ENCODE measurements at places on chromosomes 12 and 14.

DNA sequence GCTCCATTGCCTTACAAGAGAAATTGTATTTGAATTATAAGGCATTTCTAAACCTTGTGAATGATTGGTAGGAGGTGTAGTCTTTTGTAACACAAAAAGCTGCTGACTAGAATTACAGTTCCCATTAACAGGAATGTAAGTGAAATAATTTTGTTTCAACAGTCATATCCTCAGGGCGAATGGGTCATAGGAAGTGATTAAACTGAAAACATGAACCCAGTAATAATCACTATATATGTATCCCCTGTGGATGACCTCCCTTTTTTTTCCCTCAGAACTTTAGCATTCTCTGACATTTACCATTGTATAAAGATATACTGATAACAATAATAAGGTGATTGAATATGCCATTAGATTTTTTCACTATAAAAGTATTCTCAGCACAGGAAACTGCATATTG, 312.3 kb downstream of the ATP23 start:
- no peak for DNase-seq

GRCh38 chr12:18655351-18655750, 82.5 kb downstream of the PLCZ1 start:
- no peak for DNase-seq

DNA sequence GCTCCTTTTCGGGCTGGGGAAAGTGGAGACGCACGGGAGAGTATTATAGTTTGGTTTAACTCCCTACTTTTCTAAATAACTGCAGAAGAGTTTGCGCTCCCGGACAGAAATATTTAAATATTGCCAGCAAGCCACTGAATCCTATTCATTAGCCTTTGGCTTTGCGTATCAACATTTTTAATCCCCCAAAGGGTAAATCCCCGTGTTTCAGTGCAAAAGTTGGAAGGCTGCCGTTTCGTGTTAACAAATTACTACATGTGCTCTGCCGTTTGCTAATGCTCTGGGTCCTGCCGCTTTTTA, 372 bp upstream of the DPF3 start:
- DNase-seq: no peak

GRCh38 chr12:111444314-111444924, 38.7 kb downstream of the SH2B3 start:
- no peak for DNase-seq

- DNase-seq: no peak
These were observed 72.1 kb upstream of the RTL1 start for GRCh38 chr14:100975671-100976070.

DNA sequence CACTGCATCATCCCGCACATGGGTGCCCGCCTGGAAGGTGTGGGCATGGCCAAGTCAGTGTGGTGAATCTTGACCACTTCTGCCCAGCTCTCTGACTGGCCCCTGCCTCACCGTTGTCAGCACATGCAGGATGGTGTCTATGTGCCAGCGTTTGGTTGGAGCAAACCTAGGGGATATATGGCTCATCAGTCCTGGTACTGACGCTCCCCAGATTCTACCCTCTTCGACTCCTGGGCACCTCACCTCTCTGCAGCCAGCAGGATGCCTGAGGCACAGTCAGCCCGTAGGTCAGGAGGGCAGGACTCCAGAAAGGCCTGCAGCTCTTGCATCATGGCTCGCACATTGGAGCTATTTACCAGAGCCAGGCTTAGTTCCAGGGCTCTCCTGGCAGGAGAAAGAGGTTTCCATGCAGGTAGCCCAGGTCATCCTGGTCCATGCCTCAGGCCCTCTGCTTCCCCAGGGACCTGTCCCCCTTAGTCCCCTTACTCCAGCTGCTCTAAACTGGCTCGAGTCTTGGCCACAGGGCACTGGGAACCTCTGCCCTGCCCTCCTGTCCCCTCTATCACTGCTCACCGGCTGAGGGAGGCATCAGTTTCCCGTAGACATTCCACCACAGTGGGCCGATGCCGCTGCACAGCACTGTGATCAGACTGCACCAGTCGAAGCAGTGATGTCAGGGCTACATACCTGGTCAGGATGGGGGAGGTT, 4.0 kb downstream of the AP1G2 start:
- DNase-seq: no peak

DNA sequence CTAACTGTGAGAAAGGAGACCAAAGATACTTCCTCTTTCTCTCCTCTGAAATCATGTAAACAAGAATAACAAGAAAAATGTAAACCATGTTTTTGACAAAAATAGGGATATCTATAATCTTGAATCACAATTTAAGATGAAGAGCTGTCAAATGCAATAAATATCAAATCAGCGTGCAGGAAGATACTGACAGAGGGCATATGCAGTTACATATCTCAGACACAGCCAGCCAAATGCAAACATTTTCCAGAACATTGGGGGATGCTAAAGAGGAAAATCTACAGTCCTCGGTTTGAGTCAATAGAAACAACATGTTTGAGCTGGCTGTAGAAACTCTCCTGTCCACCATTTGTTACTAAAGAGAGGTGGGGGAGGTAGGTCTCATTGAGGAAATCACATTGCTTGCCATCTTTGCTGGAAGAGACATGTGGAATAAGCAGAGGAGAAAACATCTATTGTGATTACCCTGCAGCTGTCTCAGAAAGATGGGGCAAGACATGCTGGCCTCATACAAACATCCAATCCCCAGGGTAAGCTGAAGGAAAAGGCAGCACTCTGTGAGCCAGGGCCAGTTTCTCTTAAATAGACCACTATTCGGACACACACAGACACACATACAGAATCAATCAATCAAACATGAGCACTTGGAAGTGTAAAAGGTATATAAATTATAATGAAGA, 43.5 kb downstream of the CNTN1 start:
- DNase-seq: no peak

GRCh38 chr12:42196723-42197603, 41.1 kb downstream of the YAF2 start:
- DNase-seq: no peak

DNA sequence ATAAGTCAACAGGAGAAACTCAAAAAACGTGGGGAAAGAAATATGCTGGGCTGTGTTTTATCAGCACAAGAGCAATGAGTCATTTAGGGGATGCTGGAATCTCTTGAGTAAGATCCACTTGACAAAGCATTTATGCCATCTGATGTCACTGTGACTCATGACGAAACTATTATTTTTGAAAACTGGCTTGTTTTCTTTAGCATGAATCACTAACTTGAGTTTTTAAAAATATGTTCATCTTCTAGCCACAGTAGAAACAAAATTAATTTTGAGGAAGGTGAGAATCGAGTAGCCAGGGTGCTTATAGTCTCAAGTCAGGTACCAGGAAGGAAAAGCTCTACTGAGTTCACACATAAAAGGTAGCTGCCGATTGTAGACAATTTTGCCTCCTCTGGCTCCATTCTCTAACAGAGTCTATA, 456.2 kb upstream of the MGAT4C start:
- no peak for DNase-seq

GRCh38 chr12:108779998-108780688, 48.8 kb upstream of the CORO1C start:
- no peak for DNase-seq

GRCh38 chr12:116381744-116382685, 104.5 kb upstream of the MED13L start:
- DNase-seq: no peak

All from stimulated activated CD8-positive, alpha-beta memory T cell treated with anti-CD3 and anti-CD28 coated beads, Interleukin-7, amount 100 ng/mL, for 48 hours (primary cell).